ENCODE measurements at places on chromosomes 6 and 20. TPM values are rescaled to one million over a fixed set of nuclear protein-coding genes. Genes with fewer than 3 reads are reported as not detected.

ZNF217 gene
- total RNA-seq: 20.7 TPM

DNMT3B gene
- total RNA-seq: 0.76 TPM

TUBB1 gene
- total RNA-seq: not detected

OLIG3 gene
- total RNA-seq: not detected

SDHAF4 gene
- 4.4 TPM for total RNA-seq

PABPC1L gene
- 8.2 TPM for total RNA-seq

LPA gene
- total RNA-seq: 0.83 TPM

C20orf144 gene
- not detected for total RNA-seq

DEFB132 gene
- total RNA-seq: not detected

TMEM170B gene
- total RNA-seq: 0.57 TPM

SMLR1 gene
- not detected for total RNA-seq

MATN4 gene
- 0.09 TPM for total RNA-seq

RSPH9 gene
- total RNA-seq: not detected

CCN6 gene
- not detected for total RNA-seq

ENPP1 gene
- total RNA-seq: 12.6 TPM

LTB gene
- total RNA-seq: 0.53 TPM

XKR7 gene
- total RNA-seq: not detected

MEI4 gene
- total RNA-seq: not detected

F13A1 gene
- 104 TPM for total RNA-seq

DAAM2 gene
- total RNA-seq: 3.7 TPM

MED20 gene
- 6.9 TPM for total RNA-seq

CRNKL1 gene
- 9.3 TPM for total RNA-seq

ADGRB3 gene
- 1.1 TPM for total RNA-seq

CPXM1 gene
- total RNA-seq: 0.15 TPM

TNF gene
- total RNA-seq: 0.27 TPM

NUS1 gene
- total RNA-seq: 17.1 TPM

HLA-DQB1 gene
- total RNA-seq: 9.3 TPM

ARFGEF3 gene
- total RNA-seq: 1.0 TPM

RWDD2A gene
- total RNA-seq: 3.1 TPM

COL20A1 gene
- total RNA-seq: not detected

THBD gene
- total RNA-seq: 75.6 TPM

CST5 gene
- not detected for total RNA-seq

HLA-DOB gene
- 0.53 TPM for total RNA-seq

MUC22 gene
- 10.1 TPM for total RNA-seq

IFT52 gene
- 18.5 TPM for total RNA-seq

BRD2 gene
- 152 TPM for total RNA-seq

PDE7B gene
- 0.23 TPM for total RNA-seq

PDE10A gene
- total RNA-seq: 3.1 TPM

ATF6B gene
- 31.3 TPM for total RNA-seq

BANF2 gene
- not detected for total RNA-seq

HUS1B gene
- total RNA-seq: 0.30 TPM

ZC2HC1B gene
- total RNA-seq: not detected

SSTR4 gene
- not detected for total RNA-seq

MCCD1 gene
- not detected for total RNA-seq

SLC24A3 gene
- 6.4 TPM for total RNA-seq

OR2H2 gene
- total RNA-seq: not detected

ADAM33 gene
- 2.4 TPM for total RNA-seq

RGS17 gene
- 0.76 TPM for total RNA-seq

VGLL2 gene
- total RNA-seq: not detected

DACT2 gene
- 2.5 TPM for total RNA-seq

PRPH2 gene
- 0.94 TPM for total RNA-seq

All from esophagus squamous epithelium (tissue), 5 donors.